ENCODE measurements at places on chromosomes 13 and 19. TPM values are rescaled to one million over a fixed set of nuclear protein-coding genes. Genes with fewer than 3 reads are reported as not detected.

DNA sequence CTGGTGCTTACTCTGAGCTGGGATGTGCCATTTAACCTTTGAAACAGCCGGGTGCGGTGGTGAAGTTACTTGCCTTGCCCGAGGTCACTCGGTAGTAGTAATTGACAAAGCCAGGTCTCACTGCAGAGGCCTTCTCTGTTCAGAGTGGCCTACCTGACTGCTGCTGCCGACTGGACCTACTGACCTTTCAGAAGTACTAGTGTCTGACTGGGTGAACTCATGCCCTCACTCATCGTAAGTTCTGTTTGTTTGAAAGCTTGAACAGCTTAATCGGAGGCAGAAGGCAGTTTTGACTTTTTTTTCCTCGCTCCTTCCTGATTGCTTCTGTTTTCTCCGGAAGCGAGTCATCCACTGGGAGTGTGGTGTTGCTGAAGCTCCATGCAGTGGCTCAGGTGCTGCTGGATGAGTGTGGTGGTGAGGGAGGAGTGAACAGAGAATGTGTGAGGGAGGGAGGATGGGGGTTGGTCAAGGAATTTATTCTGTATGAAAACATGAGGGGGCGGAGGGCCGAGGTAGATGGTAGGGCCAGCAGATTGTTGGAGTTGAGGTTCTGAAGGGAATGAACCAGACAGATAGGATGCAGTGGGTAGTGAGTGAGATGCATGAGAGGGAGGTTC, 2.7 kb downstream of the SPINT2 start:
- DNase-seq: no peak

DNA sequence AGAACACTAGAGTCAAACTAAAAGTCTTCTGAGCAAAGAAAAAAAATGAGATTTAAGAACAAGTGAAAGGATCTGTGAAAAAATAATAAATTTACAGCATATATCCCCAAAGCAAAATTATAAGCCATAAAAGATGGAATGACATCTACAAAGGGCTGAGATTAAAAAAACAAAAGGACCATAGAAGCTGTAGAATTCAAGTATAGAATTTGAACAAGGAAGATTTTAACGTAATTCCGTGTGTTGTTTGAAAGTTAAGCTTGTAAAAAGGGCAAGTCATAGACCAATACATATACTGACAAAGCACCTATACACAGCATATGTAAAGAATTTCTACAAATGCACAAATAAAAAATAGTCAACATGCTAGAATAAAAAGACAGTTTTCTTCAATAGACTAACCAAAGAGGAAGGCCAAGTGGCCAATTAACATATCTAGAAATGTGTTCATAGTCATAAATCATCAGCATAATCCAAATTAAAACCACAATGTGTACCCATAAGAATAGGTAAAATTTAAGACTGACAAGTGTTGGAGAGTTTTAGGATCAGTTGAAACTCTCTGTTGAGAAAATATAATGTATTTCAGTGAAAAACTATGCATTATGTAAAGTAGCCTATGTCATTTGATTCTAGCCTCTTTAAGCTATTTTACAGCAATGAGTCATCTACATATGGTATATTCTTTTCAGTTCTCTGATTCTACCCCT, 674.9 kb downstream of the OLFM4 start:
- DNase-seq: no peak

DNA sequence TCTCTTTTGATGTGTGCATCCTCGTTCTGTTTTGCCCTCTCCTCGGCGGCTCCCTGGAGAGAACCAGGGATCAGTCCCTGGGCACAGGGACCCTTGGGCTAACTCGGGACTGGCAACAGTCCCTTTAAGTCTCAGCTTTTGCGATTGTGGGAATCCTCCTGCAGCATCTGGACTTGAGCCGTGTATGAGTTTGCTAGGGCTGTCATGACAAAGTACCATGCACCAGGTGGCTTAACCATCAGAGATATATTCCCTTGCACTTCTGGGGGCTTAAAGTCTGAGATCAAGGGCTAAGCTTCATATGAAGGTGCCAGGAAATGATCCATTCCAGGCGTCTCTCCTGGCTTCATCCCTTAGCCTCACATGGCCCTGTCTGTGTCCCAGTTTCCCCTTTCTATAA, 34.5 kb downstream of the ARHGEF18 start:
- no peak for DNase-seq

- DNase-seq: no peak
Observed at GRCh38 chr13:91946498-91947070, 548.2 kb downstream of the GPC5 start.

DNA sequence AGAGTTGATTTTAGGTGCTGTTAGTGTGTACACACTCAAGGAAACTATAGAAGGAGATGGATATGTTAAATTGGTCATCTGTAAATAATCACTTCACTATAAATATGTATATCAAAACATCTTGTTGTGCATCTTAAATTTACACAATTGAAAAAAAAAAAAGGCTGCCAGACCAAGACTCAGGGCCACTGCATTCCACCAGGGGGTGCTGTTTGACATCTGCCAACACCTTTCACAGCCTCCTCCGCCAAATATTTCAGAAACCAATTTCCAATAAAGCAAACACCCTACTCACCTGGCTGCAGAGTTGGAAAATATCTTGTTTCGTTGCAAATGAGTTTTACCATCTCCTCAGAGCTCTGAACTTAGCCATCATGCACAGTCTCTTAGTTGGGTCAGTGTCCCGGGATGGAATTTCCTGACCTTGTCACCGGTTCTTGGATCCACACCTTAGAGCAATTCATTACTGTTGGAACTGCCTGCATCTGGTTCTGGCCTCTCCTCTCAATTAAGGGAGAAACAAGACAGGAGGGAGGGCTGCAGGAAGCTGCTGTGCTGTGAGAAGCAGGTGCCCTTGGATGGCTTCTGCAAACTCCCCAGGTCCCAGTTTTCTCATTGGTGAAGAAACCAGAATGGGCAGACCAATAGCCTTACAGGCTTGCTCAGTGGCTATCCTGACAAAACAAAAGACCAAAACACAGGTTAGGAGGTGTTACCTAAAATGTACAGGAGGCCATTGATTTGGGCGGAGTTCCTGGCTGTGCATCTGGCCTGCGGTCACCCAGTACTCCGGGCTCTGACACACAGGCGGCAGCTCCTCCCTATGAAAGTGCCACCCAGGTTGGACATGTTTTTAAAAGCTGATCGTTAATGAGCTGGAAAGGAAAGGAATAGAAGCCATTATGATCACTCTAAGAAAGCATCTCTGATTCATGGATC, 746.6 kb downstream of the UQCRFS1 start:
- no peak for DNase-seq

- no peak for DNase-seq
Observed at GRCh38 chr19:35130761-35131720, 3.8 kb downstream of the LGI4 start.

- DNase-seq: no peak
Observed at GRCh38 chr13:90594681-90595080, 752.8 kb upstream of the MIR17HG start.

GRCh38 chr19:21094347-21095025, 12.5 kb downstream of the ZNF714 start:
- no peak for DNase-seq

DNA sequence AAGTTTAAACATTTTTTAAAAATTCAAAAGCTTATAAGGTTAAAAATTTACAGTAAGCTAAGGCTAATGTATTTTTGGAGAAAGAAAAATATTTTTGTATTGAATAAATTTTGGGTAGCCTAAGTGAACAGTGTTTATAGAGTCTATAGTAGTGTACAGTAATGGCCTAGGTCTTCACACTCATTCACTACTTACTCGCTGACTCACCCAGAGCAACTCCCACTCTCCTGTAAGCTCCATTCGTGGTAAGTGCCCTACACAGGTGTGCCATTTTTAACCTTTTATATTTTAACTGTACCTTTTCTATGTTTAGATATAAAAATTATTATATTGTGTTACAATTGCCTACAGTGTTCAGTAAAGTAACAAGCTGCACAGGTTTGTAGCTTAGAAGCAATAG, 96.6 kb upstream of the FREM2 start:
- no peak for DNase-seq

Gene POSTN
- total RNA-seq: 13.1 TPM

Gene FBXW9
- 11.4 TPM for total RNA-seq

Gene CEACAM16
- total RNA-seq: not detected

Gene TFDP1
- 46.9 TPM for total RNA-seq

Gene MCEMP1
- 0.38 TPM for total RNA-seq
